Stimulated activated CD4-positive, alpha-beta T cell treated with anti-CD3 and anti-CD28 coated beads, Interleukin-1b, Interleukin-23, amount 100 ng/mL, for 4 hours (primary cell): ENCODE measurements at places on chromosomes 7 and 10.

GRCh38 chr7:49513911-49514310 lies 259.5 kb upstream of the VWC2 start:
- DNase-seq = no peak

DNA sequence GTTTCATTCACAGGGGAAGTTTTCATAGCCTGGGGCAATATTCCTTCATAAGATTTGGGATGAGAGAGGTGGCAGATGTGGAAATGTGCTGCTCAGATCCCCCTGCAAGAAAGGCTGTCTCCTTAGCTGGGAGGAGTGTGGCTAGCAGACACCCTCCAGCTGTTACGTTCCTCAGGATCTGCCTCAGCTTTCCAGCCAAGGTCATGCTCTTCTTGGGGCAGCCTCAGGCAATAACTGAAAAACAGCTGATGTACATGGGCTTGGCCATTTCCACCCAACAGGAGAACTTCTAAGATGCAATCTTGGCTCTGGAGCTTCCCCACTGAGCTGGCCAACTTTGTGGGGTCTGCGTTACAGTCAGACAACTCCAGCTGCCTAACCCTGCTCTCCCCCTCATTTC lies 51.3 kb upstream of the SEPTIN7 start:
- DNase-seq = no peak

DNA sequence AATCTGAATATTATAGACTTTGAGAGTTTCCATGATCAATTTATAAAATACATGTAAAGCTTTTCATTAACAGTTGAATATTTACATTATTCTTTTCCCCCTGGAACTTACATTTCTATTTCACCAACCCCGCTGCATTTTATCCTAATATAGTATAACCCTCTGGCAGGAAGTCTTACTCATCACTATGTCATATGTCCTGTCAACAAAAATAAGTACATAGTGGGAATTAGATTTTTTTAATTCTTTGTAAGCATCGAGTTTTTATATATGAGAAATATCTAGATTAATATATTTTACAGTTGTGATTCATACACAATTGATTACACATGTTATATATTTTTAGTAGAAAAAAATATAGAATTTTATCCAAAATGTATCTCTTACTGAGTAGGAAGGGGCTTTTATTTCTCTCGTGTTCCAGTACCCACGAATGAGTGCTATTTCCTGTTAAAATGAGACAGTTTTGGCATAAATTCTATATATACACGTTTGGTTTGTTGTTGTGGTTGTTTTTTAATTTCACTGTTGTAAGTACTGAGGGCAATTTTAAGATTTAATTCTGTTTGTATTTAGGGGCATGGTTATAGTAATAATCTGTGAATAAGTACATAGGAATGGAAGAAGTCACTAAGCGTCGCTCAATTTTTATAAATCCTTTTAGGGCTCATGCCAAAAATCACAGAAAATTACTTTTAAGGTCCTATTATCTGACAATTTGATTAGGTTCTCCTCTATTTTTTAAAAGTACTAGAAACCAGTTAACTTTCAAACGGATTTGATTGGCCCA lies 87.1 kb downstream of the HECW1 start:
- no peak for DNase-seq

DNA sequence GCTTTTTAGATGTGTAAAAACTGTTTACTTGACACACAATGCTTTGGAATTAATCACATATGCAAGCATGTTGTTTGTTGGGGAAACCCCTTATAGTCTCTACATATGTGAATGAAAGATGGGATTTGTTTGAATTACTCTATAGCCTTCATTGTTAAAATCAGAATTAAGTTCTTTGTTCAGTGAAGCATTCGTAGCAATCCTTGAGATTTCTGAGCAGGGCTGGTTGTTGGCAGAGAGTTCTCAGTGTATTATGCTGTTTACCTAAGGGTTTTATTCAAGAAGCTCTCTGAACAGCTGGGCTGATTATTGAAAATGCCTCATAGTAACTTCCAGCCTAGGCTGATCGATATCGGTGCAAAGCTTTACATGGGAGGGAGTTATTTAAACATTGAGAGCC lies 190.9 kb downstream of the VTI1A start:
- no peak for DNase-seq

GRCh38 chr10:62633976-62634375 lies 170.5 kb upstream of the ADO start:
- no peak for DNase-seq

DNA sequence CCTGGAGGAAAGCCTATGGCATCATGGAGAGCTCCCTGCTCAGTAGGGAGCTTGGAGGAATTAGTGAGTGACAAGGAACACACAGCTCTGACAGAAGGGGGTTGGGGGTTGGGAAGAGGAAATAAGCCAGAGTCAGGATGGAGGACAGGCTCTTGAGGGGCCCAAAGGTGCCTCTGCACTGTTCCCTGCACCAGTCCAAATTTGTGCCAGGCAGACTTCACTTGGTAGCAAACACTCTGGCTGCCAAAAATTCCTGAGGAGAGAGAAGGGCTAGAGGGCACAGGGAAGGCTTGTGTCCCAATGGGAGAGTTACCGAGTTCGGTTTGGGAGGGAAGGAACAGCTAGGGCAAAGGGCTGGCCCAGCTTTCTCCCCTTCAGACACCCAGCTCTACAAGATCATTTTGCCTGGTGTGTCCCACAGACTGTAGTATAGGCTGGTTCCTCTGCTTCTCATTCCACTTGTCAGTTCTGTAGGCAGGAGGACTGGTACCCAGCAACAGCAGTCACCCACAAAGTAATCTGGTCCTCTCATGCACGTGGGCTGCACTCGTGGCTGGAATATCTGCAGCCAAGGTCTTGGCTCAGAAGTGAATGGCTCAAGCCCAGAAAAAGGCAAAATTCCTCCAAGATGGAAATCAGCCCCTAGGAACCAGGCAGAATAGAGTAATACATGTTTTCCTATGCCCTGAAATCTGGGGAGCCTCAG lies 8.0 kb upstream of the KCNIP2 start:
- no peak for DNase-seq

- DNase-seq = no peak
Observed at GRCh38 chr10:2980791-2981360, 86.5 kb upstream of the PFKP start.

GRCh38 chr10:71312811-71313789 lies 6.0 kb upstream of the SLC29A3 start:
- no peak for DNase-seq
